Activated naive CD4-positive, alpha-beta T cell treated with anti-CD3 and anti-CD28 coated beads, Interleukin-2, amount 10 ng/mL, durations not matched to agents 5 hours and 36 hours (primary cell): ENCODE measurements at places on chromosomes 2 and 18. TPM values are rescaled to one million over a fixed set of nuclear protein-coding genes. Genes with fewer than 3 reads are reported as not detected.

The UGT1A3 gene
- not detected for total RNA-seq

The CFAP221 gene
- total RNA-seq: not detected

The ADD2 gene
- total RNA-seq: 18.6 TPM

The UGT1A5 gene
- total RNA-seq: not detected

The CNGA3 gene
- not detected for total RNA-seq

The DCDC2C gene
- total RNA-seq: not detected

The OTOF gene
- total RNA-seq: 0.67 TPM

The TUBA4B gene
- not detected for total RNA-seq

The GPR75 gene
- 2.1 TPM for total RNA-seq

The SPHKAP gene
- total RNA-seq: not detected

The RAB17 gene
- not detected for total RNA-seq

The RSAD2 gene
- 12.9 TPM for total RNA-seq

The ALK gene
- total RNA-seq: not detected

The LYG1 gene
- 1.2 TPM for total RNA-seq

The LAMA1 gene
- not detected for total RNA-seq
